CD4-positive, alpha-beta T cell (primary cell): ENCODE measurements at places on chromosomes 3 and 15.
A peak's percentile ranks its signal among the peaks of the same experiment; 100 is the strongest.

- peaks cover 21% of the 10 kb centered on the region for H3K4me1 ChIP-seq
- no peaks in the 10 kb centered on the region for H3K27me3 ChIP-seq
- no peak overlapping the region for H3K4me3 ChIP-seq
These were observed 4.7 kb upstream of the TBC1D2B start for GRCh38 chr15:78082106-78082742.

- no peaks in the 10 kb centered on the region for H3K27me3 ChIP-seq
- H3K36me3 ChIP-seq = no peaks in the 10 kb centered on the region
- H3K27ac ChIP-seq = no peak overlapping the region
- DNase-seq = no peak
- no peaks in the 10 kb centered on the region for H3K4me1 ChIP-seq
These were observed 85.1 kb downstream of the LPP start for GRCh38 chr3:188239035-188239434.

- H3K27me3 ChIP-seq = no peaks in the 10 kb centered on the region
- DNase-seq = no peak
- H3K4me1 ChIP-seq = no peaks in the 10 kb centered on the region
These were observed 41.3 kb upstream of the PIK3CB start for GRCh38 chr3:138875754-138876664.

- H3K27me3 ChIP-seq = no peaks in the 10 kb centered on the region
- H3K4me3 ChIP-seq = no peak overlapping the region
- H3K27ac ChIP-seq = no peak overlapping the region
- no peaks in the 10 kb centered on the region for H3K4me1 ChIP-seq
These were observed 232.8 kb downstream of the XXYLT1 start for GRCh38 chr3:195038161-195038560.

DNA sequence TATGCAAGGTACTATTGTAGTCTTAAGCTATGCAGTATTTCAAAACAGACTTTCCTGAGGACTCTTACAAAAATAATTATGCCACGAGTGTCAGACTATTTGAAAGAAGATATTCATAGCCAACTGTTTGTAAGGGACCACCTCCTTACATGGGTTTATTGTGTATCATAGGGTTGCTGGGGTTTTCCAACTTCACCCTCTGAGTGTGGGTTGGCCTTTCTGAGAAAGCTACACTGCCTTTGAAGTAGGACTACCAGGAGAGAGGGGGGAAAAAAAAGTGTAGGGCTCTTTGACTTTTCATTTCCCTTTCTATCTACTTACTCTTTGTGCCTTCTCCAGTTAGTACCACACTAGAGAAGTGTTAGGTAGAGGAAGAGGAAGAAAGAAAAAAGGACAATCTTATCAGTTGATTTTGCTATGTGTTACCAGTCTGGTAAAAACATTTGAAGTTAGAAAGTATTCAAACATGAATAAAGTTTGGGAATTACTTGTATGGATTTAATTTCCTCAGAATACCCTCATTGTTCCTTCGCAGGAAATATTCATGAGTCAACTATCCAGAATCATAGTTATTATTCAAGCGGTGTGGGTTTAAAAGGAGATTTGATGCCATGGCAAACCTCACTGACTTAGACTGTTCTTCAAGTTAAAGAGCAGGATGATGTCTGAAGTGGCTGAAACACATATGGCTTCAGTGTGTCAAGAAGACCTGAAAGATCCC lies 329.3 kb upstream of the THBS1 start:
- DNase-seq = no peak
- no peaks in the 10 kb centered on the region for H3K27me3 ChIP-seq
- no peak overlapping the region for H3K27ac ChIP-seq

GRCh38 chr3:189272500-189273119 lies 100.8 kb downstream of the TPRG1 start:
- H3K4me3 ChIP-seq = no peak overlapping the region
- no peaks in the 10 kb centered on the region for H3K27me3 ChIP-seq
- H3K4me1 ChIP-seq = peaks cover 10% of the 10 kb centered on the region
- no peak for DNase-seq
- H3K36me3 ChIP-seq = no peaks in the 10 kb centered on the region

GRCh38 chr3:125141596-125142419 lies 70.7 kb downstream of the SLC12A8 start:
- peak; percentile 59 for DNase-seq
- H3K27ac ChIP-seq = no peak overlapping the region
- H3K4me3 ChIP-seq = peak overlapping the region; percentile 53
- H3K4me1 ChIP-seq = peaks cover 40% of the 10 kb centered on the region
- no peaks in the 10 kb centered on the region for H3K27me3 ChIP-seq
- H3K36me3 ChIP-seq = no peaks in the 10 kb centered on the region

GRCh38 chr3:127200086-127200691 lies 7.3 kb downstream of the PRR23E start:
- DNase-seq = no peak
- no peaks in the 10 kb centered on the region for H3K36me3 ChIP-seq
- no peak overlapping the region for H3K27ac ChIP-seq
- H3K4me3 ChIP-seq = no peak overlapping the region
